ENCODE measurements at places on chromosomes 1 and 21. TPM values are rescaled to one million over a fixed set of nuclear protein-coding genes. Genes with fewer than 3 reads are reported as not detected.

- peak overlapping the region; percentile 82 for H3K27ac ChIP-seq
- peaks cover 64% of the 10 kb centered on the region for H3K36me3 ChIP-seq
- no peaks in the 10 kb centered on the region for H3K27me3 ChIP-seq
- peak; percentile 65 for DNase-seq
- peaks cover 68% of the 10 kb centered on the region for H3K4me1 ChIP-seq
Observed at GRCh38 chr1:8966606-8967005, 20.9 kb downstream of the CA6 start.

GRCh38 chr1:108750476-108751181 lies 4.2 kb downstream of the STXBP3 start:
- H3K27me3 ChIP-seq = no peaks in the 10 kb centered on the region
- no peak for DNase-seq
- no peak overlapping the region for H3K4me3 ChIP-seq
- H3K4me1 ChIP-seq = peaks cover 27% of the 10 kb centered on the region
- H3K36me3 ChIP-seq = peaks cover 32% of the 10 kb centered on the region
- H3K27ac ChIP-seq = no peak overlapping the region

GRCh38 chr1:237171454-237172117 lies 129.6 kb downstream of the RYR2 start:
- no peaks in the 10 kb centered on the region for H3K36me3 ChIP-seq
- no peak for DNase-seq
- H3K4me3 ChIP-seq = no peak overlapping the region
- H3K27ac ChIP-seq = no peak overlapping the region
- H3K27me3 ChIP-seq = no peaks in the 10 kb centered on the region
- H3K4me1 ChIP-seq = no peaks in the 10 kb centered on the region

GRCh38 chr1:20763417-20763816 lies 23.7 kb downstream of the HP1BP3 start:
- no peak overlapping the region for H3K4me3 ChIP-seq
- no peak overlapping the region for H3K27ac ChIP-seq
- no peak for DNase-seq
- no peaks in the 10 kb centered on the region for H3K4me1 ChIP-seq
- peaks cover 59% of the 10 kb centered on the region for H3K36me3 ChIP-seq
- H3K27me3 ChIP-seq = no peaks in the 10 kb centered on the region

The PLA2G2C gene
- 0.28 TPM for total RNA-seq

All from activated CD4-positive, alpha-beta T cell treated with anti-CD3 and anti-CD28 coated beads, Interleukin-2, amount 10 ng/mL, durations not matched to agents 24 days and 14 days (primary cell).